ENCODE measurements at places on chromosomes 7 and 10.

DNA sequence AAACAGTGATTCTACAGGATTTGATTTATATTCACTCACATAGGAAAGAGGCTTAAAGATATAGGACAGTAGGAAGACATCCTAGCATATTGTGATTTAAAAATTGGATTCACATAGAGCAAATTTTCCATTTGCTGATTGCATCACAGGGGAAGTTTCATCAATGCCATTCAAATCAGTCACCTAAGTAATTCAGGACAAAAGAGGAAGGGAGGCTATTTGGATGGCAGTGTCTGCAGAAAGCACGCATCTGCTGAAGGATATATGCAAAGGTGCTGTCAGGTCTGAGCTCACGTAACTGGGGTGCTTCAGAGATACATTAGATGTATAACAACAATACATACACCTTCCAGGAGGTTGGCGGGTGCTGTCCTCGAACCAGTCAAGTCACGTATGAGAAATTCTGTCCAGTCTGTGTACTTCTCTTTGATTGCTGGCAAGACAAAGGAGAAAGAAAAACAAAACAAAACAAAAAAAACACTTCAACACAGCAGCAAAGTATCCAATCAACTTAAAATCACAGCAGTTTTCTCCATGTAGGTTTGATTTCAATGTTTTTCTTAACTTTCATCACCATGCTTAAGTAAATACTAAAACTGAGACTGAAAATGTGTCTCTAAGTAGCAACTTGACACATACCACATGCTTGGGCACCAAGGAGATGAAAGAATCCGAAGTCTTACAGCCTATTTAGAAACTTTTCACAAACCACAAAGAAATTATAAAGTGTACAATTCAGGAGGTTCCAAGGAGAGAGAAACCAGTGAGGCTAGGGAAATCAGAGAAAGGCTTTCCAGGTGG, 125.1 kb downstream of the SFMBT2 start:
- no peak for DNase-seq

- DNase-seq = no peak
These were observed 299.1 kb downstream of the PLXNA4 start for GRCh38 chr7:132276976-132277725.

DNA sequence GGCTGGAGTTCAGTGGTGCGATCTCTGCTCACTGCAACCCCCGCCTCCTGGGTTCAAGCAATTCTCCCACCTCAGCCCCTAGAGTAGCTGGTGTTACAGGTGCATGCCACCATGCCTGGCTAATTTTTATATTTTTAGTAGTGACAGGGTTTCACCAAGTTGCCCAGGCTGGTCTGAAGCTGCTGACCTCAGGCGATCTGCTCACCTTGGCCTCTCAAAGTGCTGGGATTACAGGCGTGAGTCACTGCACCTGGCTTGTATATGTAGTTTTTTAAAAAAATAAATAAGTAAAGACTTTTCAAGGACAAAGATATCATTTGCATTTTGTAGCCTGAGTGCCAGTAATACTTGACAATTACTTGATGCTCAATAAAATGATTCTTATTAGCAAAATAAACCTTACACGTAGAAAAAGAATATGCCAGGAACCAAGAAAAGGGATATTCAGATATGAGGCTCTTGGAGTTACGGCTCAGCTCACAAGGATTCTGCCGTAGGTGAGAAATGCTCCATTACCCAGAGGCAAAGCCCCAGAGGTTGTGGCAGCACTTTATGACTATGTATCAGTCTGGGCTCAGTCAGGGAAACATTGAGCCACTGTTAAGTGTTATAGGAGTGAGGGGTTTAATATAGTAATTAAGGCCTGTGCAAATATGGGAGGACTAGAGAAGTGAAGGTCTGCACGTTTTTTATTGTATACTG, 98.5 kb downstream of the TPST1 start:
- DNase-seq = no peak

DNA sequence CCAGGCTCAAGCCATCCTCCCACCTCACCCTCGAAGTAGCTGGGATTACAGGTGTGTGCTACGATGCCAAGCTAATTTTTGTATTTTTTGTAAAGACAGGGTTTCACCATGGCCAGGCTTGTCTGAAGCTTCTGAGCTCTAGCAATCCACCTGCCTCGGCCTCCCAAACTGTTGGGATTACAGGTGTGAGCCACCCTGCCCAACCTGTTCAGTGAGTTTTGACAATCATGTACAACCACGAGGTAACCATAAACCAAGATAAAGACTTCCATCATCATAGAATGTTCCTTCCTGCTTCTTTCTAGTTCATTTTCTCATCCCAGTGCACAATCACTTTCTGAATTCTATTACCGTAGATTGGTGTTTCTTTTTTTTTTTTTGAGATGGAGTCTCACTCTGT, 30.5 kb upstream of the MKRN1 start:
- DNase-seq = no peak

- no peak for DNase-seq
These were observed 1.3 kb downstream of the MKI67 start for GRCh38 chr10:128124813-128125403.

DNA sequence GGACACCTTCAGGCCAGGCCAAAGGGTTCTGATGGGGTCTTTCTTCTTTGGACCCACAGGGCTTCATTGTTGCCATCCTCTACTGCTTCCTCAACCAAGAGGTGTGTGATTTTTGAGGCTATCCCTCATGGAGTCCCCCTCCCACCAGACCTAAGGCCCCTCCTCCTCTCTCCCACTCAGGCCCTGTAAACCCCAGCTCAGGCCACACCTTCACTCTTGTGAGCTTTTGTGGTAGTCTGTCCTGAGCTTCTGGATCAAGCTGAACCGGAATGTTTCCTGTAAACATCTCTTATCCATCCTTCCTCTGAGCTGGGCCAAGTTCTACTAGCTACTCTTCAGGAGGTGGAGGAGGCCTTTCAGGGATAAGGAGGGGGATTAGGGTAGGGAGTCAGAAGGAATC, 13.5 kb downstream of the GHRHR start:
- no peak for DNase-seq

- DNase-seq = no peak
These were observed 27.1 kb upstream of the ZNF107 start for GRCh38 chr7:64638822-64639221.

- no peak for DNase-seq
These were observed 738 bp downstream of the POM121 start for GRCh38 chr7:72925546-72926120.

GRCh38 chr10:50740293-50740648, 535 bp downstream of the ASAH2B start:
- DNase-seq = no peak

- no peak for DNase-seq
These were observed 16.0 kb downstream of the DENND2A start for GRCh38 chr7:140624392-140625191.

GRCh38 chr7:112990624-112991023, 96.0 kb downstream of the GPR85 start:
- DNase-seq = no peak

DNA sequence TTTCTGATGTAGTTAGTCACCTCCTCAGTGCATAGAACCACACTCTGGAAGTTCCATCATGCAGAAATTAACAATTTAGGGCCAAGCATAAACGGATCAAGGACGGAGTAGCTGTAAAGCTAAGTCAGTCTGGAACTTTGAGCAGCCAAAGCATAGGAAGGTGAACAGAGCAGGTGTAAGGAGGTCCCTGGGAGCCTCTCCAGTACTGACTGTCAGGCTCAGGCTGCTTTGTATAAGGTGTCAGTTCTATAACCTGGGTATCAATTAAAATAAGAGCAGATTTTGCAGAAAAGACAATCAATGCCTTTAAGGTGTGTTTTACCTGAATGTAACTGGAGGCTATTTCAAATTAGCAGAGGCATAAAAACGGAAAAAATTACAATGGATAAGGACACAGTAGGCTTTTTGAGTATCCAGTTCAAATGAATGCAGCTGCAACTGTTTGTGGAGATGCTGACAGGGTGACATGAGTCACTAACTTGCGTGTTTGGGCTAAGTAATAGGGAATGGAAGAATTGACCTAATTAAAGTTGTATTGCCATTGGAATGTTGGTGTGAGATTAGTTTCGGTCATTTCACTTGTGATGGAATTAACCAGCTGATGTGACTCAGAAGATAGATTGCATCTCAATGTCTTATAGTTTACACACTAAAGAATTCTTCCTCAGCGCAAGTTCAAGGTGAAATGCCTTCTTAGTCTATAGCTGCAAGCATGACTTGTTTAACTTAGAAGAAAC, 417.9 kb upstream of the CNTNAP2 start:
- DNase-seq = no peak

DNA sequence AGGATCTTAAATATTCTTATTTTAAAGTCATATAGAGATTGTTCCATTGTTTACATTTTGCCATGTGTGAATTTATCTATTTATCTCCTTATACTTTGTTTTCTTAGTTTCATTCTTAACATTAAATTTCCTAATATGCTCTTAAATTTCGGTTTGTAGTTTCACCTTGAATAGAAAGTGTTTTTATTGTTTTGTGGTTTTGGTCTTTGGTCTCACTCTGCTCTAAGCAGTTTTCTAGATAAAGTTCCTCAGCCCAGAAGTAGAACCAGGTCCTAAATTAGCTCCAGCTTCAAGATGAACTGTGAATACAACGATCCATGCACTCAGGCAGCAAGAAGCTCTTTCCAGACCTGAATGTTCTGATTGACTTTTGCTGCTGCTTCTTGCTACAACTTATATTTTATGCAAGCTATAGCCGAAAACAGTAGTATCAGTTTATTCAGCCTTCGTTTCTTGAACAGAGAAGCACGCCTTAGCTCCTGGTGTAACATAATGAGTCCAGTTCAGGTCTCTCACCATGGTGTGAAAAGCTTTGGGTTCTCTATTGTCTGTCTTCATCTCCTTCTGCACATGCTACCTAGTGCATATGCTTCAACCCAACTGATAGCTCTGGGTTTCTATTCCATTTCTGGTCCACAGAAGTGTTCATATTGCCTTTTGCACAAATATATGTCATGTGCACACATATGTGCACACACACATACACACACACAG, 95.3 kb downstream of the SEM1 start:
- no peak for DNase-seq

DNA sequence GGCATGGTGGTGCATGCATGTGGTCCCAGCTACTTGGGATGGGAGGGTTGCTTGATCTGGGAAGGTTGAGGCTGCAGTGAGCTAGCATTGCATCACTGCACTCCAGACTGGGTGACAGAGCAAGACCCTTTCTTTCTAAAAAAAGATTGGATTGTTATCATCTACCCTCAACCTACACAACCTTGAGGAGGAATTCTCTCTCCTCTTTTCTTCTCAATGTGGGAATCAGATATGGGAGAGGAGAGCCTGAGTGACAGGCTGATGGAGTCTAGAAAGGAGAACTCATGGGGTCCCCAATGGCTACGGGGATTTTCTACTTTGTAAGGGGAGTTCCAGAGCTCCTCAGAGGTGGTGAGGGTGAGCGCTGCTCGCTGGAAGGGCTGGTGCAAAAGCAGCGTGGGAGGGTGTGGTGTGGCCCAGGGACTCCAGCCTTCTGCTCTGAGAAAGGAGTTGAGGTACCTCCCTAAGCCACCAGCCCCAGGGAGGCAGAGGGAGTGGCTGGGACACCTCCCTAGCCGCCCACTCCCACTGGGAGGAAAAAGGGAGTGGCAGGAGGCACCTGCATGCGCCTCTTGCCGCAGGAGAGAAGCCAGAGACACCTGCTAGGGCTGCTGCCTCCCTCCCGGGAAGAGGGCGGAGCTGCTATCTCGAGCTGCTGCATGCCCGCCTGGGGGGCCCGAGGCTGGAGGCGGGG, 48.4 kb downstream of the GATA3 start:
- no peak for DNase-seq

DNA sequence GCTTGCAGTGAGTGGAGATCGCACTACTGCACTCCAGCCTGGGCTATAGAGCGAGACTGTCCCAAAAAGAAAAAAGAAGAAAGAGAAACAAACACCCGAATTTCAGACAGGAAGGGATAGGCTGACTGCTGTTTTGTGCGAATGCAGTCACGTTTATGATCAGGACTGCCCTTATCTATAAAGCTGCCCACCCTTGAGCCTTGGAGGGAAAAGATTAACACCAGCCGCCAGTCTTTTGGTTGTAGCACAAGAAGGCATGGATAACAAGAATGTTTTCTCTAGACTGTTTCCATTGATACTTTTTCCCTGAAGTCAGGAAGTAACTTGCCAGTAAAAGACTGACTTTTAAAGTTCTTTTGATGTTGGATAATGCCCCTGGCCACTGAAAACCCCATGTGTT, 314.0 kb downstream of the BICC1 start:
- DNase-seq = no peak
